Skin of body (tissue), 3 donors: ENCODE measurements at places on chromosomes 12 and 14. TPM values are rescaled to one million over a fixed set of nuclear protein-coding genes. Genes with fewer than 3 reads are reported as not detected.

The FBLN5 gene
- total RNA-seq: 46.5 TPM

The KLHL33 gene
- 0.30 TPM for total RNA-seq

The BCL11B gene
- 17.6 TPM for total RNA-seq

The LRRC23 gene
- total RNA-seq: 4.3 TPM

The EXOC3L4 gene
- total RNA-seq: 0.30 TPM

The YEATS4 gene
- 12.9 TPM for total RNA-seq

The BIN2 gene
- total RNA-seq: 5.6 TPM

The KSR2 gene
- total RNA-seq: 0.10 TPM

The HDAC7 gene
- total RNA-seq: 27.1 TPM

The CLEC9A gene
- total RNA-seq: 0.99 TPM

The CACNA1C gene
- total RNA-seq: 4.3 TPM

The CCDC177 gene
- total RNA-seq: not detected

The WASHC4 gene
- 97.0 TPM for total RNA-seq

The GDF3 gene
- not detected for total RNA-seq

The POTEM gene
- total RNA-seq: not detected

The GZMH gene
- total RNA-seq: not detected

The KRT72 gene
- 12.0 TPM for total RNA-seq
